Ammon's horn (tissue), 1 donor: ENCODE measurements at places on chromosomes 6 and 20.

GRCh38 chr6:117346142-117346930 is 79.4 kb downstream of the ROS1 start:
- DNase-seq, result no peak

DNA sequence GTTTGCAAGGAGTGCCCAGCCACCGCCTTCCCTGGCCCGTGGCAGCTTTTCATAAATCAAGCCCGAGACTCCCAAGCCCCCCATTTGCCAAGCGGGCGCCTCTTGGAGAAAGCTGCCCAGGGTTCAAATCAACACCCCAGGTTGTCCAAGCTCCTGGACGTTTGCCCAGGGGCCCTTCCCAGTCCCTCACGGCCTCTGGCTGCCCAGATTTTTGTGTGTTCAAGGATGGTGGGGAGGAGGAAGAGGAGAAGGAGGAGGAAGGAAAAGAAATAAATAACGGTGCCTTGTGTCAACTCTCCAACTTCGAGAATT is 20.6 kb upstream of the NFATC2 start:
- DNase-seq, result no peak

GRCh38 chr6:30686009-30686907 is at the start of gene PPP1R18:
TSS of gene PPP1R18 (minus strand) at chr6:30686645. CDS start at chr6:30686018, 627 bp downstream.
- DNase-seq, result peak; percentile 50

DNA sequence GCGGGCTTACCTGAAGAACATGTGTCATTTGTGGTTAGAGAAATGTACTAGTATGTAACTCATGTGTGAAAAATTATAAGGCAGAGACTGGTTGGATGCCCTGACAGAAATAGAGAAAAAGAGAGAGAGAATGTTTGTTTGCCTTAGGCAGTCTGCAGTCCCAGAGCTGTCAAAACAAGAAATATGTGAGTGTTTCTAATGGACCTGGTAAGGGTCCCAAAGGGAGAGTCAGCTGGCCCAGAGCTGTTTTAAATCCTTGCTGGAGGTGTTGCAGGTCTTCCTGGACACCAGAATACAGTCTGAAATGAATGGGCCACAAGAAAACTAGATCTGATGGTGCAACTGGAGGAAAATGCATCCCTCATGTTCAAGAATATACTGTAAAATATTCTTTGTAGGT is 158.3 kb upstream of the OGFRL1 start:
- DNase-seq, result no peak

DNA sequence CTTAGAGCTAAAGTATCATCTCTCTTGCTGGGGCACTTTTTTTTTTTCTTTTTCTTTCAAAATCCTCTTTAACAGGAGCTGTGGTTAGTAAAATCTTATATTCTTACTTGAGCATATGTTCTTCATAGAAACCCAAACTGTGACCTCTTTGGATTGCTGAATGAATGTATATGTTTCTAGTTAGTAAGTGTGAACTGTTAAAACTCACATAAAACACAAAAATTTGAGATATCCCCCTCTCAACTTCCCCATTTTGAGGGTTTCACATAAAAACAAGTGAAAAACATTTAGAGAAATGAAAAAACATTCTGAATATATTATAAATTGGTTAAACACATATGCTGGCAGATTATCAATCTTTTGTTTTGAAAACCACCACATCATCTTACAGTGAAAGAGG is 78.1 kb downstream of the INSM1 start:
- DNase-seq, result no peak

DNA sequence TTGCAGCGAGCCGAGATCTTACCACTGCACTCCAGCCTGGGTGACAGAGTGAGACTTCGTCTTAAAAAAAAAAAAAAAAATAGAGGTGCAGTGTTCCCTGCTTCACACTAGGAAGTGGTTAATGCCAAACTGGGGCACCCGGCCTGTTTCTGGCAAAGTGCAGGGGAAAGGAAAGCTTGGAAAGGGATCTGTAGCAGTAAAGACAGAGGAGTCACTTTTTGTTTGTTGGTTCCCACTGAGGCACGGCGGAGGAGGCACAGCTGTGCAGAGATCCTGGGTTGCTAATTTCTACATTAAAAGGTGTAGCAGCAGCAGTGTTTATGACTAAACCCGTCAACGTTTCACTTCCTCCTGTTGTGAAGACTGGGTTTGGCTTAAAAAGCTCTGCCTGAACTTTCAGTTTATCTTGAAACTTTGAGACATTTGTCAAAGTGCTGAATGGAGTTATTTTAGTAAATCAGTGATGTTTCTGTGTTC is 125.6 kb downstream of the CARMIL1 start:
- DNase-seq, result peak; percentile 35

DNA sequence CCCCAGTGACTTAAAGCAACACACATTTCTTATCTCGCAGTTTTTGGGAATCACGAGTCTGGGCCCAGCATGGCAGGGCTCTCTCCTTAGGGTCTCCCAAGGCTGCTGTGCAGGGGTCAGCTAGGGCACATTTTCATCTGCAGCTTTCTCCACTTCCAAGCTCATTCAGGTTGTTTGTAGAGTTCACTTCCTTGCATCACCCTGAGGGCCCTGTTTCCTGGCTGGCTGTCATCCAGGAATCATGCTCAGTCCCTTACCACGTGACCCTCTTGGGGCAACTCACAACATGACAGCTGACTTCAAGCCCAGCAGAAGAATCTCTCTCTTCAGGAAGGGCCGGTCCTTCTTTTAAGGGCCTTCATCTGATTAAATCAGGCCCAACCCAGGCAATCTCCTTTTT is 21.3 kb downstream of the SNAP25 start:
- DNase-seq, result no peak

- DNase-seq, result no peak
Measured at GRCh38 chr20:58144096-58144495, 84.4 kb downstream of the ANKRD60 start.

DNA sequence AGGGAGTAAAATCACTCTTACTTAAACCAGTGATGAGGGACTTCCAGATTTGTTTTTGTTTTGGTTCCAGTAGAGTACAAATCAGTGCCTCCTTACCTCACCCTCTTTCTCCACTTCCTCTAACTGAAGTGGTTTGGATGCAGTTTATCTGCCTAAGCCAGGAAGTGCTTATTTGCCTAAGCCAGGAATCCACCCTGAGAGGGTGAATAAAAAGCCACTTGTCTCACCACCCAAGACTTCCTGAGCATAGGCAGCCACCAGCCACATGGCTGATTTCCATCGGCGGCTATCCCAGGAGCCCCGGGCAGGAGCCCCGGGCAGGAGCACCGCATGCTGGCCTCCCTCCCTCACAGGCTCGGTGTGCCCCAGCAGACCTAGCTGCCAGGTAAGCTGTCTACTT is 12.0 kb downstream of the LRP11 start:
- DNase-seq, result no peak

DNA sequence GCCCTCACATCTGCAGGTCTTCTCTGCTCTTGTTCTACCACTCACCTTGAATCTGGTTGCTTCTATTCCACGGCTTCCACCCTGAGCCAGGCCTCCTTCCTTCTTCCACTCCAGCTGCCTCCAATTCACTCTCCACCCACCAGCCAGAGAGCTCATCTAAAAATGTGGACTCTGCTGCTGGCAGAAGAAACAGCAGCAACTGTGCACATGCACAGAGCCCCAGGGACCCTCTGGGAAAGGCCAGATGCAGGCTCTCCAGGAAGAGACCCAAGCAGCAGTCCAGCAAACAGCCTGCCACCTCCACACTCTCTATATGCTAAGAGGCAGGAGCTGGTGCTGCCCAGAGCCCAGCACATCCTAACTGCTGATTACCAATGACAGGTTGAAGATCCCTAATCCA is 162.6 kb upstream of the TOP1 start:
- no peak for DNase-seq

DNA sequence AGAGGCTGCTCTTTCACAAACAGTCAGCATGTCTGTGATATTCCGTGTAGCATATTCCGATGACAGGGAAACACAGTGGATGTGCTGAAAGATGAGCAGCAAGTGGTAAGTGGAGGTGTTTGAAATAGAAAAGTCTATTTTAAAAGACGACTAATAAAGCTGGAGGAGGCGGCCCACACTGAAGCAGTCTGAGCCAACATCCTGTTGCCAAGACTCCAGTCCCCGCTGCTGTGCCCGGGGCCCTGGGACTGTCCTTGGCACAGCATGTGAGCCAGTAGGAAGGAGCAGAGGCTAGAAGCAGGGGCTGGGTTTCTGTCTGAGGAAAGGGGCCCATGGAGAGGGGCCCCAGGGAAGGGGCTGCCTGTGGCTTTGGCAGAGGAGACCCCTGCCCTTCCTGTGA is 351.5 kb upstream of the CHD6 start:
- peak; percentile 50 for DNase-seq

DNA sequence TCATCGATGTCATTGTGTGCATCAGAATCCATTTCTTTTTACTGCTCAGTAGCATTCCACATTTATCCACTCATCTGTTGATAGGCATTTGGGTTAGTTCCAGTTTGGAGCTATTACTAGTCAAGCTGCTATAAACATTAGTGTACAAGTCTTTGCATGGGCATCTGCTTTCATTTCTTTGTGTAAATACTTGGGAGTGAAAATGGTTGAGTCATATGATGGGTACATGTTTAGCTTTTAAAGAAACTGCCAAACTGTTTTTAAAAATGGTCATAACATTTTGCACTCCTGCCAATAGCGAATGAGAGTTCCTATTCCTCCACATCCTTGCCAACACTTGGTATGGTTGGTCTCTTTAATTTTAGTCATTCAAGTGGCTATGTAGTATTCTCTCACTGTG is 21.2 kb upstream of the SLC22A2 start:
- no peak for DNase-seq

DNA sequence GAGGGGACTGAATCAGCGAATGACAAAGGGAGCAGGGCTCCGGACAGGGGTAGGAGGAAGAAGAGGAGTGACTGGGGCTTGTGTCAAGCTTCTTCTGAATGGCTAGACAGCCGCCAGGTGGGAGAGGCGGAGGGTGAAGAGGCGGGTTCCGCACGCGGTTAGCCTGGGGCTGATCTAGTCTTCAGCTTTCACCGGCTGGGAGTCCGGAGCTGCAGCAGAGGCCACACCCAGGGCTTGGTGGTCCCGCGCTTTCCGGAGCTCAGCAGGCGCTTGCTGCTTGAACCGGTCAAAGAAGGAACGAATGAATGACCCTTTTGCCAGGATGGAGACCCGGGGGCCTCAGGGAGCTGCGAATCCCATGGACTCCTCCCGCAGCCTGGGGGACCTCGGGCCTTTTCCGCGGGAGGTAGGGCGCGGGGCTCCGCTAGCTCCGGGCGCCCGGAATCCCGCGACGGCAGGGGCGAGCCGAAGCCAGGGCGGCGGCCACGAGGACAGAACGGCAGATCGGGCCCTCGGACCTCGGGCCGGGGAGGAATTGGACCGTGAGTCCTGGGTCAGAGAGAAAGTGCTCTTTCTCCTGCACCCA is at the start of gene C6orf141:
Gene C6orf141, plus strand, starts transcription at position 177 of the 586 bp plus-strand sequence. Its CDS starts 125 bp downstream, at position 302.
- no peak for DNase-seq

DNA sequence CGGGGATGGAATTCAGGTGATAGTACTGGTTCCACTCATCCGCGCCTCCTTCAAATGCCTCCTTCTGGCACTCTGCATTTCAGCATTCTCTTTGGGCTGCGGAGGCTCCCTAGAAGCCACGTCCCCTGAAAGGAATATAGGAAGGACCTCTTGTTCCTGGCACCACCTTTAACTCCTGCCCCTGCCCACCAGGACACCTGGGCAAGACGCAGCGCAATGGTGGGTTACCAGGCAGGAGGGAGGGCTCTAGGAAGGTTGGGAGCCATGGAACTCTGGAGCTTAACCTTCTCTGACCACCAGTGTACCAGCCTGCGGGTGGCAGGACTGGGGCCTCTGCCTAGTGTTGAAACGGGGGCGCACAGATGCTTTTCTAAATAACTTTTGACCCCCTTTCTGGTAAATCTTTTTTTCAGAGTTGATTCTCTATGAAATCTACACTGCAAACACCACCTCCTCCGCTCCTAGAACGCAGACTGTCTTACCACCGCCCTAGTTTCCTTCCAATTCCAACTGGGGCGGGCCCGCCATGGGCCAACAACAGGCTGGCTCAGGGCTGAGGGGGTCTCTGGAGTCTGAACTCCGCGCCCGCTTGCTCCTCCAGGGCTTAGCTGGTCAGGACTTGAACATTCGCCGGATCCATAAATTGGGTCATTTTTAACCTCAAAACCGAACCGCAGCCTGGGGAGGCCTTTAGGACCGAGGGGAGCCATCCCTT is 871 bp upstream of the SYNDIG1 start:
- no peak for DNase-seq
